Ecto neural progenitor cell (in vitro differentiated cells): ENCODE measurements at places on chromosomes 16 and 17.
A peak's percentile ranks its signal among the peaks of the same experiment; 100 is the strongest.

DNA sequence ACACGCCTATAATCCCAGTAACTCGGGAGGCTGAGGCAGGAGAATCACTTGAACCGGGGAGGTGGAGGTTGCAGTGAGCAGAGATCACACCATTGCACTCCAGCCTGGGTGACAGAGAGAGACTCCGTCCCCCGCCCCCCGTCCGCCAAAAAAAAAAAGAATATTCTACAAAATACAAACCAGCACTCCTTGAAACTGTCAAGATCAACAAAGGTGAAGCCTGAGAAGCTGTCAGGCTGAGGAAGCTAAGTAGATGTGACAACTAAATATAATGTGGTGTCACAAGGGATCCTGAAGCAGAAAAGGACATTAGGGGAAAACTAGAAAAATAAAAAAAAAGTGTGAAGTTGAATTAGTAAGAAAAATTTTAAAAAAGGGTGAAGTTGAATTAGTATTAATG lies 6.2 kb downstream of the CD2BP2 start:
- DNase-seq, result no peak

DNA sequence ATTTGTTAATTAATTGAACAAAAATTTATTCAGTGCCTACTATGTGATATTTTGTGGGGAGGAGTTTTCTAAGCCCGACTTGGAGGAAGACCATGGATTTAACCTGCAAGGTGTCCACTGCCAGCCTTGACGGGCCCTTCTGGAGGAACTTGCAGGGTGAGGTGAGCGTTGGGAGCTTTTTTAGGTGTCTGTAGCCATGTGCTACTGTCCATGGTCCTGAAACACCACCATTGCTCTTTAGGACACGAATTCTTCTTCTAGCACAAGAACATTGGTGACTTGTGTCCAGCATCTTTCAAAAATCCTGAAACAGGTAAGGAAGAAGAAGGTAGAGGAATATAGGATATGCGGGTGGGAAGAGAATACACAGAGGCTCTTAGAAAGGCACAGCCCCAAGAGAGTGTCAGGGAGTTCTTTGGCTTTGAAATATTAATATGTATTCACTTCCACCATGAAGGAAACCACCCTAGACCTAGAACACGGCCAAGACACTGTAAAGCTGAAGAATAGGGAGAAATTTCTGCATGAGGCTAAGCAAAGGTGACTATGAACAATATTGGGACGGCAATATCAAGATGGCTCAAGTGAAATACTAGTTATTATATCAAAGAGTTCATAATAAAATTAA lies 27.9 kb upstream of the OR4D1 start:
- DNase-seq, result peak; percentile 75

DNA sequence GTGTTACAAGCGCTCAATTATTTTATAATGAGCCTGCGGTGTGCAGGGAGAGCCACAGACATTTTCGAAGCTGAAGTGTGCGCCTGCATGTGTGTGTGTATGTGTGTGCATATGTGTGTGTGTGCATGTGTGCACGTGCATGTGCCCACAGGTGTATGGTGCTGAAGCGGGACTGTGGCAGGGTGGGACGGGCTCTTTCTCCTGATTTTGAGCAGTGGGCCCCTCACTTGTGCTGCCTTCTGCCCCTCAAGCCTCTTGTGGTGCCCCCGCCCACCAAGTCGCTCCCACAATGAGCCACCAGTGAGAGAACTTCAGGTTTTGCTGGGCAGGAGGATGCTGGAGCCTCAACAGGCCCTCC lies 16.7 kb upstream of the KCNJ12 start:
- DNase-seq, result no peak

GRCh38 chr17:27320222-27320560 lies 26.3 kb downstream of the WSB1 start:
- no peak for DNase-seq

GRCh38 chr16:30896261-30896888 lies at the start of gene CTF1:
Gene CTF1, plus strand, starts transcription at chr16:30896614. Its CDS starts 30 bp downstream, at chr16:30896644.
- DNase-seq, result peak; percentile 91

GRCh38 chr17:28982131-28982793 lies 23.6 kb downstream of the SEZ6 start:
- DNase-seq, result no peak

DNA sequence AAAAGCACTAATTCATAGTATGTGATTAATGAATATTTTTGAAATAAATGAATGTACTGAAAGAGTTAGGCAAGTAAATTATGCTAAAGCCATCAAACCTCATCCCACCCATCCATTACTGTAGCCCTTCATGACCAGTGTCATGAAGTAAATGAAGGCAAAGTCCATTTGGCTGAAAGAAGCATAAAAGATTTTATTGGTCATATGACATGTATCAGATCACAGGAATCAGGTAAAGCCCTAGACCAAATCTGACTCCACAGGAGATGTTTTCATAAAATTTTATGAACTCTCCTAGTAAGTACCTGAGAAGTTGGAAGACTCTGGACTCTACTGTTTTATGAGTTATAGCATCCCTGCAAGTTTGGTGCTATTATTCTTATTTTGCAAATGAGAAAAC lies 213.5 kb downstream of the TMEM114 start:
- no peak for DNase-seq

DNA sequence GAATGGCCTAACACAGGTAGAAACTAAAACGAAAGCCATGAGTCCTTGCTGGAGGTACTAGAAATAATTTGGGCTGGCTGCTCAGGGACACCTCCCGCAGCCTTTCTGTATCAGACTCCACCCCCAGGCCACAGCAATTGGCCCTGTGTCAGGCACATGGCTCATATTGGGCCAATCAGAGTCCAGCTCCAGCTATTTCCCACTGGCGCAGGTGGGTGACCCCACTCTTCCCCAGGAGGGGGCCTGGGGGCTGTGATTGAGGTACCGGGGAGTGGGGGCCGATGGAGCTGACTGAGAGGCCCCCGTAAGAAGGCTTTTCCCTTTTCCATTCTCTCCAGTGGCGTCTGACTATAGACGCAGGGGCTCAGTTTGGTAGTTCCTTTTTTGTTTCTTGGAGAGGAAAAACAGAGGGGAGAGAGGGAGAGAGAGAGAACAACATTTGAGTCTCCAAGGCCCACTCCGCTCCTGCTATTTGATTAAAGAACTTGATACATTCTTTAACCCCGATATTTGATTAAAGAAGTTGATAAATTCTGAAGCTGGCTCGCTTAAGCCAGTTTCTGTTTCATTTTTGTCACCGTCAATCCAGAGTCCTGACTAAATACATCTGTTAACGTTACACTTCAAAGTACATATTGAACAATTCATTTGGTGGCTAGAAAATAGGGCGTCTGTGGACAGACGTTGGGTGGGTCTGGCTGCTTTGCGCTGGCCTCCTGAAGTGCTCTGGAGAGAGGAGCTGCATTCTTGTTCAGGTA lies 26.3 kb downstream of the FOXL1 start:
- no peak for DNase-seq

- no peak for DNase-seq
Observed at GRCh38 chr17:16439303-16439791, 24.0 kb downstream of the TRPV2 start.

DNA sequence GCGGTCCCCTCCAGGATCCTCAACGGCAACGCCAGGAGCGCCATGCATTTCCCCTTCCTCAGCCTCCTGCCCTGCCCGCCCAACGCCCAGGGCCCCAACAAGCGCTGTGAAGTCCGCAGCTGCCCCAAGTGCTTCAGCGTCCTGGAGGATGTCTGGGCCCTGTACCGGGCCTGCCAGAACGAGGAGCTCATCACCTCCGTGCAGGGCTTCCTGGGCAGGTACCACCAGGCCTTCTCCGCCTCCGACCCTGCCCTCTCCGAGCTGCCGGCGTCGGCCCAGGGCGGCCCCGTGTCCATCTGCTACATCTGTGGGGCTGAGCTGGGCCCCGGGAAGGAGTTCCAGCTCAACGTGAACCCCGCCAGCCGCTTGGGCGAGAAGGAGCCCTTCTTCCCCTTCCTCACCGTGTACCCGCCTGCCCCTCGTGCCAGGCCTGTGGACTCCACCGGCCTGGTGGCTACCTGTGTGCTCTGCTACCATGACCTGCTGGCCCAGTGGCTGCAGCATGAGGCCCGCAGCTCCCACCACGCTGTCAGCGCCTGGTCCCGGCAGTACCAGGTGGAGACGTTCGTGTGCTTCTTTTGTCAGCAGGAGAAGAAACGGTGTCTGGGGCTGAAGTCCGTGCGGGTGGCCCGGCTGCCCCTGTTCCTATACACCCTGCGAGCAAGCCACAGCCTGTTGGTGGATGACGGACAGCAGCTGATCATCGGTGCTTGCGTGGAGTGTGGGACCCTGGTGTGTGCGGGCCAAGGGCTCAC lies 58.9 kb upstream of the CIBAR2 start:
- no peak for DNase-seq

DNA sequence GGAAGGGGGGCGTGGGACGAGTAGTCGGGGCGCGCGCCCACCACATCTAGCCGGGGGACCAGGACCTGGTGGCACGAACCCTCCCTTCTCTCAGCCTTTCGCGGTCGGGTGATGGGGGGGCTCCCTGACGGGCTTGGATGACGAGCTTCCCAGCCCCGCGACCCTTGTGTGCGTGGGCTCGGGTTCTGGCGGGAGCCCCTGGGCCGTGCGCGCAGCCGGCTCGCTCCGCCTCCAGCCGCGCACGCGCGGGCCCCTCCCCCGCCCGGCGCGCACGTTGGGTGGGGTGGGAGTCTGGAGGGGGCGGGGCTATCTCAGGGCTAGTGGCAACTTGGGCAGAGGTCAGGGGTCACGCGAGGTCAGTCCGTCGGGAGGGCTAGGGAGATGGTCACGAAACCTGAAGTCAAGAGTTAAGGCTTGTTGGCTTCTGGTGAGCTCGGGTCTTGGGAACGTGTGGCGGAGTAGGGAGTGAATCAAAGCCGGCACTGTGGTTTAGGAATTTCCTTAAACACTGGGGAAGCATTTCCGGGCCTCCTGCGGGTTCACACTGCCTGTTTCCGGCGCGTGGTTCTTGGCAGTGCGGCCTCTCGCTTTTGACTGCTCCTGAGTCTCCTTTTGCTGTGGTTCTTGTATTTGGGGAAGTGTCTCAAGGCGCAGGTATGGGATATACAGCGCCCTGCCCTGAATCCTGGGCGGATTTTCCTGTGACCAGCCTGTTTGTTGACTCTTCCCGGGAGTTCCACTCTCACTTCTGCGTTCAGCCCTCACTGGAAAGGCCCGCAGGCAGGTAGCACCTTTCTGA lies at the start of gene SRCAP:
Gene SRCAP (plus strand): TSS at position 356 of the 799 bp plus-strand sequence. CDS start 1,654 bp downstream, outside the sequence.
- DNase-seq, result peak; percentile 91

GRCh38 chr17:38464251-38464722 lies 36.0 kb downstream of the ARHGAP23 start:
- peak; percentile 50 for DNase-seq

GRCh38 chr16:80273635-80274538 lies 266.9 kb upstream of the DYNLRB2 start:
- DNase-seq, result no peak

- DNase-seq, result no peak
Observed at GRCh38 chr17:48819466-48819865, 2.4 kb upstream of the TTLL6 start.

DNA sequence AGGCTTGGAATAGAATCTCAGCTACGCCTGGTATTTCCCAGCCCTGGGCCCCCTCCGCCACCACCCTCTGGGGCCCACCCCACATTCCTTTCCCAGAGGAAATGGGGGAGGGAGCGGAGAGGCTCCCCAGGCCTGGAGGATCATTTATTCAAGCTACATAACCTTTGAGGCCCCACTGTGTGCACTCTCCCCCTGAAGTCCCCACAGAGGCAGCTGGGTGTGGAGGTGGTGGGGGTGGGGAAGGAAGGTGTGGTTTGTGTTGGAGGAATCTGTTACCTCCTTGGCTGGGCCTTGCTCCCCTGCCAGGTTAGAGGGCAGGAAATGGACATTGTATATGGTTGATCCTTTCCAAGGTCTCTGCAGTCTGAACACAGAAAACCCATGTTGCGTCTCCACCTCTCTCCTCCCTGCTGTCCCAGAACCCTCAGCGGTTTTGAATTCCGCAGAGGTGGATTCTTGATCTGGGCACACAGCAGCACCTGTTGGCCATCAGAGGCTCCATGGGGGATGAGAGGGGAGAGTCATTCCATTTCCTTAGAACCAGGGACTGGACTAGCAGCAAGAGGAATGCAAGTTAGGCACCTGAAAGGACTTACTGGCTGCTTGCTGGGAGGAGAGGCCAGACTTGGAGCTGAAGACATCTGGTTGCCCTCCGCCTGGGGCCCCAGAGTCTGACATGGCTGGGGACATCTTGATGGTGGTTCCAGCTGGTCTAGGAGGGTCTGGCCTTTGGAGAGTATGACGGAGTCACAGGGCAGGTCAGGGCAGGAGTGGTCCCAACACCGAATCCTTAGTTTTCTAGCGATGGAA lies 23.0 kb downstream of the ARHGAP23 start:
- no peak for DNase-seq

- DNase-seq, result no peak
Observed at GRCh38 chr16:11024333-11025053, 80.1 kb downstream of the CLEC16A start.

- no peak for DNase-seq
Observed at GRCh38 chr16:16007743-16008111, 58.3 kb downstream of the ABCC1 start.

DNA sequence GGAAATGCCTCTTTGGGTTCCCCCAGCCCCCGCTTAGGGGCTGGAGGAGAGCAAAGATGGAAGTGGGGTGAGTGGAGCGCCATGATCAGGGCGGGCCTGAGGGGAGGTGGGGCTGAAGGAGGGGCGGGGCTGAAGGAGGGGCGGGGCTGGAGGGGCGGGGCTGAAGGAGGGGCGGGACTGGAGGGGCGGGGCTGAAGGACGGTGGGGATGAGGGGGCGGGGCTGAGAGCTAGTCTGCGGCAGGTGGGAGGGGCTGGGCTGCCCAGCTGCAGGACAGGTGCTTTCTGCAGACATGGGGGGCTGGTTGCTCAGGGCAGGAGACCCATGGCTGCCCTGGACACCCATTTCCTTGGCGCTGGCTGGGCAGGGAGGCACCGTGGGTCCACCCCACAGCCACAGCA lies 39.1 kb upstream of the PABPN1L start:
- no peak for DNase-seq

- DNase-seq, result no peak
Observed at GRCh38 chr17:66637491-66637890, 197.4 kb upstream of the CACNG5 start.

- DNase-seq, result no peak
Observed at GRCh38 chr17:64455993-64456885, 7.3 kb downstream of the MILR1 start.

DNA sequence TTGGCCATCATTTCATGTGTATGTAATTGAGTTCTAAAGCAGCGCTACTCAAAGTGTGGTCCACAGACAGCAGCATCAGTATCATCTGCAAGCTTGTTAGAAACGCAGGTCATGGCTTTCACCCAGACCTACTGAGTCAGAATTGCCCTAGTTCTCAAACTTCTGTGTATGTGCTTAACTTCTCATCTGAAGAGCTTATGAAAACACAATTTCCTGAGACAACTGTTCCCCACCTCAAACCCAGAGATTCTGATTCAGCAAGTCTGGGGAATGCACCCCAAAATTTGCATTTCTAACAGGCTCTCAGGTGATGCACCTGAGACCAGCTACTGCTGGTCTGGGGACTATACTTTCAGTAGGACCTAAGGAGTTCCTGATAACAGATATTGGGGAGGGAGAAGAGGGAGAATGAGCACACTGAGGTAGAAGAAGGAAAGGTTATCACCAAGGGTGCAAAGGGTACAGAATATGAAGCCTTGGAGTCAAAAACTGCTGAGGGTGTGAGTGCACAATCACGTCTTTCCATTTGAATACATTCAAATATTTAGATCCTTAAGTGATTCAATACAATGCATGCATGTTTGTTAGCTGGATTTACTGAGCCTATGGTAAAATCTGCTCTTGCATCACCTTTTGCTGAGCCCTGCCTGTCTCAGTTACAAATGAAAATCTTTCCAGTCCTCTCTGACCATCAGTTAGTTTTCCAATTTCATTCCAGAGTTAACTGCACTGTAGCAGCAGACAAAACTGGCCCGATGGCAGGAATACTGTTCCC lies 29.2 kb upstream of the SKAP1 start:
- DNase-seq, result no peak

GRCh38 chr17:8776248-8776647 lies 17.9 kb upstream of the SPDYE4 start:
- DNase-seq, result no peak

GRCh38 chr17:34009912-34010311 lies 245.2 kb upstream of the CCL2 start:
- no peak for DNase-seq
